ENCODE measurements at places on chromosomes 3 and 15.

GRCh38 chr3:70075101-70075500 is 75.6 kb downstream of the SAMMSON start:
- no peak for DNase-seq

DNA sequence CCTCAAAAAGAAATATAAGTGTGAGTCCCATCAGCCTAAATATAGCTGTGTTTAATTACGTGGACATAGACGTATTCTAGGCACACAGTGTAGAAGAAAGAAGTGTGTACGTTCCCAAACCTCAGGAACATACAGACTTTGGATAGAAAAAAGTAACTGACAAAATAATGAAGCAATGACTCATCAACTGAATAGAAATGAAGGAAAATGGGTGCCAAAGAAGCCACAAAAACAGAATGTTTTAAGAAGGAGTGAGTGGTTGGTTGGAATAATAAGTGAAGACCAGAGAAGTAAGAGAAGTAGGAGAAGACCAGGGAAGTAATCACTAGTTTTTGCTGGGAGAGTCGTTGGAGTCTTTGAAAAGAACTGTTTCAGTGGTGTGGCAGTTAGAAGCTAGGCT is 518.1 kb downstream of the ROBO1 start:
- DNase-seq: no peak

DNA sequence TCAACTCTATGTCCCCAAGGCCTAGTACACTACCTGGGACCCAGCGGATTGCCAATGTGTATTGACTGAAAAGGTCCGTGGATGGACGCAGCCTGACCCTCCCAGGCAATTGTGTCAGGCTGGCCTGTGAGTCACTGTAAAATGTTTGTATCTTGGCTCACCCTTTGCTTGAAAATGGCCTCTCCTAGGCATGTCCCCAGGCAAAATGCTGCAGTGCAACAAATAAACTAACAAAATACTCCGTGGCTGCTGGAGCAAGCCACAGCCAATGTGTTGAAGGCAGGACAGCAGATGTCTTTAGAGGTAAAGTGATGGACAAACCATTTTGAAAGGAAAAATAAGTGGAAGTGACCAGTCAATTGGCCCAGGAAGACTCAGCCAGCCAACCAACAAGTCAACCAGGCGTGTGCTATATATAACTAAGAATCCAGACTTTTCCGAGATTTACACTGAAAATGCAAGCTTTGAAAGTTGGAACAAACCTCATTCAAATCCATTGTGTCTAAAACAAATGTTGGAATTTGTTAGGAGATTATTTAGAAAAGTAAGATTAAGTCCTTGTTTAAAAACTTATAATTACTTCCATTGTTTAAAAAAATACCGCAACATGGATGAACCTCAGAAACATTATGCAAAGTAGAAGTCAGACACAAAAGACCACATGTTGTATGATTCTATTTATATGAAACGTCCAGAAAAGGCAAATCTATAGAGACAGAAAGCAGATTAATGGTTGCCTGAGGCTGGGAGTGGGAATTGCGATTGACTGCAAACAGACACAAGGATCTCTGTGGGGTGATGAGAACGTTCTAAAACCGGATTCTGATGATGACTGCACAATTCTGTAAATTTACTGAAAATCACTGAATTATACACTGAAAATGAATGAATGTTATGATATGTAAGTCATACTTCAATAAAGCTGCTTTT is 191.2 kb downstream of the TLE3 start:
- DNase-seq: no peak

GRCh38 chr3:70065696-70066253 is 66.2 kb downstream of the SAMMSON start:
- no peak for DNase-seq

GRCh38 chr15:58257776-58258325 is 119.7 kb downstream of the AQP9 start:
- no peak for DNase-seq

GRCh38 chr15:75025107-75025506 is 1.7 kb downstream of the PPCDC start:
- DNase-seq: no peak

DNA sequence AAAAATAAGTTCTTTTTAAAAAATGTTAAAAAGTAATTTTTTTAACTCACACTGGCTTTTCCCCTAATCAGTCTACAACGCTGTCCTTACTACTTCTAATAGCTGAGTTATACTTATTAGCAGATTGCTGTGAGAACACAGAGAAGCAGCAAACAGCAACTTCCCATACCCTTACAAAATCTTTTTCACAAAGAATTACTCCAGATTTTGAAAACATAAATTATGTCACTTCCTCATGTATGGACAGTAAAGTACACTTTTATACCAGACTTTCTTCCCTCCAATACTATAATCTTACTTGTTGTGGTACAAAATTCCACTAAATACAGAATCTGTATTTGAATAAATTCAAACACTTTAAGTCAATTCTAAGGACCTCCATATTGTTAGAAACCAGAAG is 2.1 kb downstream of the PHC3 start:
- DNase-seq: no peak

GRCh38 chr3:40725031-40725430 is 200.3 kb downstream of the ZNF621 start:
- DNase-seq: no peak

DNA sequence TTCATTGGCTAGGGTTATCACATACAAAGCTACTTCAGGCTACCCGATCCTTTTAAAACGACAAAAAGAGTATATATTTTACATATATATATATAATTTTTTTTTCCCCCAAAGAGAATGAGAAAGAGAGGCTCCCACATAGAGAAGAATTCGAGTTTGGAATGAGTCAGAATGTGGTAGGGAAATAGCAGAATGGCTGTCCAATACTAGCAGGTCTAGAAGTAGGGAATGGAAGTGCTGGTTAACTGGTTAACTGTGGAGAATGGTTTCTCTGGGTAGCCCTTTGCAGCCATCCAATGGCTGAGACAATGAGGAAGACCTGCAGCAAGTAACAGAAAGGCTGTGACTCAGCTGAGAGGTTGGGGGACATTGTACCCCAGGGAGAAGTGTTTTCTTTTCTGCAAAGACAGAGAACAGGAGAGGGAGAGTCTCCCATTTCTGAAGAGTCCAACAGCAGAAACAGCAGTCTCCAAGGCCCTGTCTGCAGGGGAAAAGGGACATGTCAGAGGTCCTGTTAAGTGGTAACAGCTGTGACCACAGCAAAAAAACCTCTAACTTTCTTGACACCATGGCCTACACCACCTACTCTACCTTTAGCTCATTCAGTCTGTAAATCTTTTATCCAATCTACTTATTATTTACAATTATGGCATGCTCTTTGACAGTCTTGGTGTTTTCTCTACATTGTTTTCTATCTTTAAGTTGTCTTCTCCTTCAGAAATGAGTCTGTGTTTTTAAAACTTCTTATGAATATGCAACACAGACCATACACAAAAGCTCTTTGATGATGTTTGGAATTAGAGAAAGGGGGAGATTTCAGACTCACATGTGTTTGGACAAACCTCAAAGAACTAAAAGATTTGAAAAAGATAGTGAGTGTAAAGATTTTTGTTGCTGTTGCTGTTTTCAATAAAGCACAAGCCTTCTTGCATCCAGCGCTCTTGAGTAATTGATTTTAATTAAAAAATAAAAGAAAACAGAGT is 116.1 kb upstream of the SLC7A14 start:
- no peak for DNase-seq

GRCh38 chr3:113531826-113532697 is at the start of gene SIDT1:
Gene SIDT1, plus strand, starts transcription at chr3:113532555. Its CDS starts 467 bp downstream, at chr3:113533022.
- peak; percentile 37 for DNase-seq

DNA sequence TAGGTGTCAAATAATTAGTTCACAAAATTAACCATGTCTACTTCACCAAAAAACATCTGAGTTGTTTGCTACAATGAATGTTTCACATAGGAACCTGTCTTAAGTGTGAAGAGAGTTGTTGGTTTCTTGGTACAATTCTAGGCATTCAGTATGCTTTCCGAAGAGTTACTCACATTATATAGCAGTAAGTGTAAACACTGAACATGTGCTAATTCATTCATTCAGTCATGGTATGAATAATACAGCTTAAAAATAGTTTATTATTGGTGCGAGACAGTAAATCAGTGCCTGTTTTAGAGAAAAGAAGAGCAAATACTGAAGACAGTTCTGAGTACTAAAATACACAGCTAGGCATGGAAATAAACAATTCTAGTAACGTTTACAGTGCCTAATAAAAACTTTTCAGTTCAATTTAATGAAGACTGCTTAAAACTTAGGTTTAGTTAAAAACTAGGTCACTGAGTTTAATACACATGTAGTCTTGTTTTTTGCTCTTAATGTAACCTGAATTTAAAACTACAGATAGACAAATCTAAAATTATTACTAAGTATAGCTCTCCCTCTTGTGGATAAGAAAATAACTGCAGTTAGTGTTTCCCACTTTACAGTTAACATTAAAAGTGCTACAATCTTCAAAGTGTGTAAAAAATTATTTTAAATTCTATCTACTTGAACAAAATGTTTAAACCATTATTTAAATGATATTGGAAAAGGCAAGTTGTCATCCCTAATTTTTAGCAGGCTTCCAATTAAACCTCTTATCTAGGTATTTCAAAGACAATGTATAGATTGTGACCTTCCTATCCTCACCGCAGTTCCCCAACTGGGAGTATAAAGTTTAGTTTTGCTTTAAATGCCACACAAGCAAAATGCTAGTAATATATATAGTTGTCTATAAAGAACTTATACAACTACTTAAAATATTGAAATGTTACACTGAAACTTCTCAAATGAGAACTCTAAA is 20.1 kb upstream of the ZCWPW2 start:
- DNase-seq: no peak

GRCh38 chr3:38382506-38383080 is 36.0 kb downstream of the XYLB start:
- no peak for DNase-seq

DNA sequence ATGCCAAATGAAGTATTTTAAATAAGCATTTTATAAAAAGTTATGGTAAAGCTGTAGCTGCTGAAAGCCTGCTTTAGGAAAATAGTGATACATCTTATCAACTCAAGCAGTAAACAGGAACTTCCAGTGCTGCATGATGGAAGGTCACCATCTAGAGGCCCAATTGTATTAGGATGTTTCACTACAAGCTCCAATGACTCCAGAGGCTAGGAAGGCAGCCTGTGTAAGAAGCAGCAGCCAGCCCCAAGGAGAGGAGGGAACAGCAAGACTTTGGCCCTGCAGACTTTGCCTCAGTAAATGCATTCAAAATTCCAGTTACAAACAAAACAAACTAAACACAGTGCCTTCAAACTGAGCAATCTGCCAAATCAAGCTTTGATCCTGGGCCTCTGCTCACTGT is 32.1 kb downstream of the ILDR1 start:
- DNase-seq: no peak

DNA sequence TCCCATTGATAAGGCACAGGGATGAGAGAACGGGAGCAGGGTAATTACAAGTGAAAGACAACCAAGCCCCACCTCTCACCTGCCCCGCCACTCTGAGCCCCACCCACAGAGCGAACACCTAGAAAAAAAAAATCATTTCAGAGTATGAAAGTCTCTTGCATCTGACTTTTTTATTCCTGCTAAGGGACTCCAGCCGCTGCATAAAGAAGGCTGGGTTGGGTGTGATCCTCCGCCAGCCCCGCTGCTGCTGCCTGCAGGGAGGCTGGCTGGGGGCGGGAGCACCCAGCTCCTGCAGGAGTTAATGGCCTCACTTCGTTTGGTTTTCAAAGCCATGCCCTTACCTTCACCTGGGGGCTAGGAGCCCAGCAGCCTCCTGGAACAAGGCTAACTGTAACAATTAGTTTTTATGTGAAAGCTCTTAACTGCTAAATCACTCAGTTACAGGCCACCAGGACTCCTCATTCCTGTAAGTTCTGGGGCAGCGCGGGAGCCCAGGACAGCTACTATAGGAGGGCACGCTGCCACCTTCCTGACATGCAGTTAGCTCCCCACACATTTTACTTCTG is 78.0 kb upstream of the SNRPA1 start:
- no peak for DNase-seq

DNA sequence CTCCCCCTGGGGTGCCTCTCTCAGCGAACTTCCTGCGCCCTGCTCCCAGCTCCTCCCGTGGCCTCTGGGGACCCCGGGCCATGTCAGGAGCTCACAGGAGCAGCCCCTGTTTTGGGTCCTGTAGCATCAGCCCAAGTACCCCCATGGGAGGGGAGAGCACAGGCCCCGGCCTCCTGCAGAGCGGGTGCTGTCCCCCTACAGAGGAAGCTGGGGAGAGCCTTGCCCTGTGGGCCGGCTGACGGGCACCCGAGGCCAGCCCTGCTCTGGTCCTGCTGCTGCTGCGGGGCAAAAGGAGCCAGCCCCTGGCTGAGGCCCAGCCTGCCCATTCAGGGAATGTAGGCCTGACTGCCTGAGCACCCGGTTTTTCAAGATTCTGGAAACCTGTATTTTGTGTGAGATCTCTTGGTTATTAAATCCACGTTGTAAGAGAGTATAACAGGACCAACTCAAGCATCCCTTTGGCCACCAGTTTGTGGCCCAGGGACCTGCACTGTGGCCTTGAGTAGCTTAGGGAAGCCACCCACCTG is 12.4 kb downstream of the PLXNA1 start:
- DNase-seq: no peak

DNA sequence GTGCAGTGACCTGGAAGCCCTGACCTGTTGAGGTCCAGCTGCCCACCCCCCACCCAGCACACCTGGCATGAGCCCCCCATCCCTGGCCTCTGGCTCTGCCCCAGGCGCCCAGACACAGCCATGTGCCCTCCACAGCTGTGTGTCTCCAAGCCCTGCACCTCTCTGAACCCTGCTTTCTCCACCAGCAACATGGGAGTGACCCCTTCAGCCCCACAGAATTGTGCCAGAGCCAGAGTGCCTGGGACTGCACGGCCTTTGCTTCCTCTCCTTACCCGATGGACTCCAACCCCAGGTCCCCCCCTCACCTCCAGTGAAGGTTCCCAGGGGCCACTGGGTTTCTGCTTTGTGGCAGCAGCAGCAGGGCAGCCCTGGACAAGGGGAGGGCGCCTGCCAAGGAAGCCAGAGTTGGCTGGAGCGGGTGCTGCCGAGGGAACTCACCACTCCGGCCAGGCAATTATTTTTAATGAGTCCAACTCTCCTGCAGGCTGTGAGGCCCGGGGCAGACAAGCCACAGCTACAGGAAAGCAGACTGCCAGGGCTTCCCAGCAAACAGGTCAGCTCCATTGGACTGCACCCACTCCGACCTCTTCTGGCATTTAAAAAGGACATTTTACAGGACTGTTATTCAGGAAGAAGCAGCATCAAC is 24.1 kb downstream of the PRR20G start:
- DNase-seq: no peak

DNA sequence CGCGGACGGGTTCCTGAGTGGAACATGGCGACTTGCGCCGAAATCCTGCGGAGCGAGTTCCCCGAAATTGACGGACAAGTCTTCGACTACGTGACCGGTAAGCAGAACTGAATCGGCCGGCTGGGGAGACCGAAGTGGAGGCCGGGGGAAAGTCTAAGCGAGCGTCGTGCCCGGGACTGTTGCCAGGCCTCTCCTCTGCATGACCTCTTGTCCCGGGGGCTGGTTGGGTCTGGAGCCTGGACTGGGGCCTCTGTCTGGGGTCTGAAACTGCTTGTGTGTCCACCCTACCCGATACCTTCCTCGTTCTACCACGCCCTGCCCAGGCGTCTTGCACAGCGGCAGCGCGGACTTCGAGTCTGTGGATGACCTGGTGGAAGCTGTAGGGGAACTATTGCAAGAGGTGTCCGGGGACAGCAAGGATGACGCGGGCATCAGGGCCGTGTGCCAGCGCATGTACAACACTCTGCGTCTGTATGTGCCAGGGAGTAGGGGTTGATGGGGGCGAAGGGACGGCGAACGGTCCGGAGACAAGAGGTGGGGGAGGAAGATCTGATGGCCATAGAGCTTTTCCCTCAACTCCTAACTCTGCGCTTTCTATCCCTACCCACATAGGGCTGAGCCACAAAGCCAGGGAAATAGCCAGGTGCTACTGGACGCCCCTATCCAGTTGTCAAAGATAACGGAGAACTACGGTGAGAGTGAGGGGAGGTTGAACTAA is at the start of gene ABCF3:
ABCF3 (plus strand) TSS at position 16 of the 718 bp plus-strand sequence; CDS start at position 25, 9 bp downstream.
- no peak for DNase-seq
